SK-MEL-5 (cell line): ENCODE measurements at places on chromosomes 12 and 14.
A peak's percentile ranks its signal among the peaks of the same experiment; 100 is the strongest.

DNA sequence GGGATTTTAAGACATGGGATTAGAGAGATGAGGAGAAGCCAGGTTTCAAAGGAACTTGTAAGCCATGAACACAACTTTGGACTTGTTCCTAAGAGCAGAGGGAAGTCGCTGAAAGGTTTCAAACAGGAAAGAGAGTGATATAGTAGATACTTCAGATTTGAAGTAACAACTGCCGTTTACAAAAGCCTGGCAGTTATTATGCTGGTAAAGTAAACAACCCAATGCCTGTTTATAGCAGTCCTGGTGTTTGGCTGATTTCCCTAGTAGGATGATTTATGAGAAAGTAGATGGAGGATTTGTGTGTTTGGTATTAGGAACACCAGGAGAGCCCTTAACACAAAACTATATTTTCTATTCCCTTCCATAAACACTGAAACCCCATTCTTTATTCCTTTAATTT lies 285.7 kb downstream of the RMST start:
- DNase-seq: no peak

- DNase-seq: peak; percentile 99
These were observed 6.0 kb downstream of the PLEKHH1 start for GRCh38 chr14:67539116-67539515.

DNA sequence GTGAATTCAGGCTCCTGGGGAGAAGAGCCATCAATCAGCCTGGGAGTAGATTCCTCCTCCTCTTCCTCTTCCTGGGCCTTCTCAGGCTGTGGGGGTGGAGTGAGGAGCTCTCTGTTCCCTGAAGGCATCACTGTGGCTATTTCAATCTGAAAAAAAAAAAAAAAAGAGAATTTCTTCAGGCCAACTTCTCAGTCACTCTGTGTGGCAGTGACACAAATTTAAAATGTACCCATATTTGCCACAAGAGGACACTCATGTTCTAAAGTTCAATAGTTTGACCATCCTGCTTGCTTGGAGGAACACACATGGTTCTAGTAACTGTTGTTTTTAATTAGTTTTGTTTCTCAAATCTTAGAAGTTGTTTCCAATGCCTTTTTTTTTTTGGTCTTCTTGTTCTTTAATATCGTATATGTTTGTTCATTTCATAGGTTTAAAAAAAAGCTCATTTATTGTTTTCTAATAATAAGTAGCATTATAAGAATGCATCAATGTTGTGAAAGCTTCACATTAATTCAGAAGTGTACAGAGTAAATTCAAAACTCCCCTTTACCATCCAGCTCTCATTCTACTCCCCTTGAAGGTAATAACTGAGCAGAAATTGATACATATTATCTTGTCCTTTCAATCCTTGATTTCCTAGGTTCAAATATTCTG lies 23.3 kb upstream of the CCER1 start:
- peak; percentile 85 for DNase-seq

- DNase-seq: no peak
These were observed 120.0 kb downstream of the PDE6H start for GRCh38 chr12:15092826-15093225.

DNA sequence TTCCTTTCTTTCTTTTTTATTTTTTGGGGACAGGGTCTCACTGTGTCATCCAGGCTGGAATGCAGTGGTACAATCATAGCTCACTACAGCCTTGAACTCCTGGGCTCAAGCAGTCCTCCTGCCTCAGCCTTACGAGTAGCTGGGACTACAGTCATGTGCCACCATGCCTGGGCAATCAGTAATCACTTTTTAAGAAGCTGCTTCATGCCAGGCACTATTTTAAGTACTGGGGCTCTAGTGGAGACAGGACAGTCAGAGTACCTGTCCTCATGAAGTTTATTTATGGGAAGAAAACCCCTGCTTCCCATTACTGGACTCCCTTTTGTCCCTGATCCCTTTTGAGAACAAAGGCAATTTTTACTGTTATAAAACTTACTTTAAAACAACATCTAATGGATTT lies 124.0 kb upstream of the NPAS3 start:
- no peak for DNase-seq

DNA sequence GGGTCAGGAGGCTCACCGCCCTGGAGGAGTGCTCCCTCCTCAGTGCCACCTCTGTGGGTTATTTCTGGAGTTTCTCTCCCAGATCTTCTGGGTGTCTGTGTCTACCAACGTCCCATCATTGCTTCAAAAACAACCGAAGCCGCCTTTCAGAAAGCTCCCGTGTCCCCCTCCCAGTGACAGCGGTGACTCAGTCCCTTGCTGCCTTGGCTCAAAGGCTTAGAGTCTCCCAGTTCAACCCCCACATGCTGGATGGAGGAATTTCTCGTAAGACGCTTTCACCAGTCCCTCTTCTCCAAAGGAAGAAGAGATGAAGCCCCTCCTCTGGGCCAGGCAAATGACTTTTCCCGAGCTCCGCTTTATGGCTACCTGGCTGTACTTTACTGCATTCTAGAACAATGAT lies 146.6 kb downstream of the RBM19 start:
- DNase-seq: no peak

GRCh38 chr14:65330416-65330815 lies 82.1 kb upstream of the FUT8 start:
- no peak for DNase-seq

- no peak for DNase-seq
These were observed 1035.5 kb downstream of the FSCB start for GRCh38 chr14:43471595-43471994.

- DNase-seq: no peak
These were observed 213.4 kb downstream of the NUBPL start for GRCh38 chr14:31774567-31774966.

- DNase-seq: no peak
These were observed 83.9 kb downstream of the CMKLR1 start for GRCh38 chr12:108255252-108255602.

DNA sequence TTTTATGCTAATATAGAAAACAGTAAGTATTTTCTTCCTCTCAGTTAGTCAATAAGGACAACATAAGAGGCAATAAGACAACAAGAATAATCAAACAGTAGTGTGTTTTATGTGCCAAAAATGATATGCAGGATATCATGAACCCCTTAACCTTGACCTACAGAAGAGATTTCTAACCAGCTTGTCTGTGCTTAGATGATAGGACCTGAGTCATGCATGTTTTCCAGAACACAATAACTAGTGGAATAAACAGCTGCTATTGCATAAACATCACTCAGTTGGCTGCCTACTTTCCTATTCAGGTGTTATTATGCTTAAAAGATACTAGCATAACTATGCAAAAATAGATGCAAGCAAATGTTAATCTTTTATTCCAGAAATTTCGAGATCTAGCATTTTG lies 282.5 kb downstream of the PRKD1 start:
- DNase-seq: no peak

DNA sequence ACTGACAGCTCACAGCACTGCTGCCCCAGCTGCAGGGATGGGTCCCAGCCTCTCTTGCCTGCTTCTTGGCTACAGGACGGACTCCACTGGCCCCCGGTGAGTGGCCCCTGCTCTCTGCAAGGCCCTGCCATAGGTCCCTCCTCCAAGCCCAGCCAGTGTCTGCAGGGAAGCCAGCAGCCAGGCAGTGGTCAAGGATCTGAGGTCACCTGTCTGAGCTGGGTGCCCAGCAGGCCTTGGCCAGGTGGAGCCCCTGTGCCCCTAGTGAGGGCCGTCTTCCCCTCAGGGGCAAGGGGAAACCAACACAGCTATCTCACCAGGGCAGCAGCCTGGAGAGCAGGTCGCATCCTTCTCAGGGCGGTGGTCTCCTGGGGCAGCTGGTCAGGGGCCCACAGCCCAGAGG lies 13.2 kb downstream of the XRCC3 start:
- no peak for DNase-seq

DNA sequence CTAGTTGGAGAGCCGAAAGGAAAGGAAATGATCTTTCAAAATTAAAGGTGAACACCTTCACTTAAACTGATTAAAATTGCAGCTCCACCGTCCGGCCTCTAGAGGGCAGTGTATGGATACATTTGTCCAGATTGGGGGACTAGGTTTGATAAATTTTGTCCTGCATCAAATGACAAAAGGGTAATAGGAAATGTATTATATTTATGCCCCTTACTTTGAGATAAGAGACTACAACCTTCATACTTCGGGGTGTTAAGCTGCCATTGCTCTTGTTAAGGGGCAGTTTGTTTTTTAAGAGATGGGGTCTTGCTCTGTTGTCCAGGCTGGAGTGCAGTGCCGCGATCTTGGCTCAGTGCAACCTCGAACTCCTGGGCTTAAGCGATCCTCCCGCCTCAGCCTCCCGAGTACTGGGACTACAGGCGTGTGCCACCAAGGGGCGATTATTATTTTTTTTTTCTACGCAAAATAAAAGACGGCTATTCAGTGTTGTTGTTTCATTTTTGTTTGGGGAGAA lies 818 bp upstream of the SUOX start:
- peak; percentile 75 for DNase-seq

- no peak for DNase-seq
These were observed 164.4 kb downstream of the FBXL14 start for GRCh38 chr12:1429980-1430379.

- no peak for DNase-seq
These were observed 31.0 kb downstream of the SLC25A29 start for GRCh38 chr14:100275214-100275613.

DNA sequence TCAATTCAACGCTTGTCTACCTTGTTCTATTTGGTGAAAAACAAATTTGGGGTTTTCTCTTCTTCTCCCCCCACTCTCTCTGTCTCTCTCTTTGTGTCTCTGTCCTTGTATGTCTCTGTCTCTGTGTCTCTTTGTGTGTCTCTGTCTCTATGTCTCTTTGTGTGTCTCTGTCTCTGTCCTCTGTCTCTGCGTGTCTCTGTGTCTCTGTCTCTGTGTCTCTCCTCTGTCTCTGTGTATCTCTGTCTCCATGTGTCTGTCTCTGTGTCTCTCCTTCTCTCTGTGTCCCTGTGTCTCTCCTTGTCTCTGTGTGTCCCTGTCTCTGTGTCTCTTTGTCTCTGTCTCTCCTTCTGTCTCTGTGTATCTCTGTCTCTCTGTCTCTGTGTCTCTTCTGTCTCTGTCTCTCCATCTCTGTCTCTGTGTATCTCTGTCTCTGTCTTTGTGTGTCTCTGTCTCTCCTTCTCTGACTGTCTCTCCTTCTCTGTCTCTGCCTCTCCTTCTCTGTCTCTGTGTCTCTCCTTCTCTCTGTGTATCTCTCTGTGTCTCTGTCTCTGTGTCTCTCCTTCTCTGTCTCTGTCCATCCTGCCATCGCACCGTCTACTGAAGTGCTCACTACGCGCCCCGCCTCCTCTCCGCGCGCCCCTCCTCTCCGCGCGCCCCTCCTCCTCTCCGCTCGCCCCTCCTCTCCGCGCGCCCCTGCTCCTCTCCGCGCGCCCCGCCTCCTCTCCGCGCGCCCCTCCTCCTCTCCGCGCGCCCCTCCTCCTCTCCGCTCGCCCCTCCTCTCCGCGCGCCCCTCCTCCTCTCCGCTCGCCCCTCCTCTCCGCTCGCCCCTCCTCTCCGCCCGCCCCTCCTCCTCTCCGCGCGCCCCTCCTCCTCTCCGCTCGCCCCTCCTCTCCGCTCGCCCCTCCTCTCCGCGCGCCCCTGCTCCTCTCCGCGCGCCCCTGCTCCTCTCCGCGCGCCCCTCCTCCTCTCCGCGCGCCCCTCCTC lies 12.8 kb downstream of the LRCOL1 start:
- peak; percentile 66 for DNase-seq

- DNase-seq: no peak
These were observed 186.1 kb upstream of the GARIN2 start for GRCh38 chr14:67002994-67003753.

- no peak for DNase-seq
These were observed 123.6 kb downstream of the SCARB1 start for GRCh38 chr12:124739953-124740561.

DNA sequence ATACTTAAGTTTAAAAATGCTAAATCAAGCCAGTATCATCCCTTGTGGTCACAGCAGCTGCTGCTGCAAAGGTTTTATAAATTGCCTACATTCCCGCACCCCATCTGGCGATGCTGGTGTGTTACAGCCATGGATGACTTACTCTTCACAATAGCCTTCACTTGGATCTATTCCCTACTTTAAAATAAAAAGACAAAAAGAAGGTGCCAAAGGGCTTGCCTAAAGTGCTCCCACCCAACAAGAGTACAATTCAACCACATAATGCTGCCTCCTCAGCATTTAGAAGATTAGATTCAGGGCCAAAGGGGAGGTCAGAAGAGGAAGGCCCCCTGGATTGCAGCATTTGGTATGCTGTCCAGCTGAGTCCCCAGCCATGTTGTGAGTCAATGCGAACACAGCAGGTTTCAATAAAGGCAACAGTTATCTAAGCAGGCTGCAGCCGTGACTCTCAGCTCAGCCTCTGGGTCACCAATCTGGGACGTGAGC lies 176.1 kb downstream of the DAD1 start:
- DNase-seq: no peak

- DNase-seq: peak; percentile 85
These were observed 165.1 kb downstream of the MON2 start for GRCh38 chr12:62631471-62632410.

DNA sequence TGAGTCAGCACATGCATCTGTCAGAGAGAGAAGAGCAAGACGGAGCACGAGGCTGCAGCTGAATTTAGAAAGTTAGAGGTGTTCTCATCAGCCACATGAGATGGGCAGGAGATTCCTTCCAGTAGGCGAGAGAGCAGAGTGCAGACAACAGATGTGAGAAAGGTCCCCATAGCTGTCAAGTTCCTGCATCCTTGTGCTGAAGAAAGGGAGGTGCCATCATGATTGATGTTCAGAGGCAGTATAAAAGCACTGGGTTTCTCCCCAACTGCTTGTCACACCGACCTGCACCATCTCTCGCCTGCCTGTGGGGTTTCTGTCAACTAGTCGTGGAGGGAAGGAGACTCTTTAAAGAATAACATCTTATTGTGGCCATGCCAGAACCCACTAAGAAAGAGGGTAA lies at the start of gene MYBPC1:
Gene MYBPC1, plus strand, starts transcription at position 272 of the 400 bp plus-strand sequence. Its CDS starts 100 bp downstream, at position 372.
- DNase-seq: no peak

DNA sequence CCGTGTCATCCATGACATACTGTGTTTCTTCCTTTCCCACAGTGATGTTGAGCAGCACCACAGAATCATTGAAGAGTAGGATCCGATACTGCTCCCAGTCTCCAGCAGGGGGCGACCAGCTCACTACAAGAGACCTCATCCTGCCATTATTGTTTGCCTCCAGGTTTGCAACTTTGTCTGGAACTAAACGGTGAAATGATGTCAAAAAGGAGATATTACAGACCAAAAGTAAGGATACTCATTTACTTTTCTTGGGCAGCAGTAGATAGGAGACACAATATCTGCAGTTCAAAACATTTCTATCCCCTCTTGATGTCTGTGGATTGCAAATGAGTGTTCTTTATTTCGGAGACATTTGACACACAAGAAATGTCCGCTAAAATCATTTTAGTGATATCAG lies 47.2 kb downstream of the PTPRB start:
- DNase-seq: peak; percentile 83

- no peak for DNase-seq
These were observed 11.1 kb downstream of the BAG5 start for GRCh38 chr14:103551338-103551762.

GRCh38 chr12:118900993-118901392 lies 80.3 kb upstream of the SRRM4 start:
- no peak for DNase-seq
